NCI-H460 (cell line): ENCODE measurements at places on chromosomes 2 and 18.

DNA sequence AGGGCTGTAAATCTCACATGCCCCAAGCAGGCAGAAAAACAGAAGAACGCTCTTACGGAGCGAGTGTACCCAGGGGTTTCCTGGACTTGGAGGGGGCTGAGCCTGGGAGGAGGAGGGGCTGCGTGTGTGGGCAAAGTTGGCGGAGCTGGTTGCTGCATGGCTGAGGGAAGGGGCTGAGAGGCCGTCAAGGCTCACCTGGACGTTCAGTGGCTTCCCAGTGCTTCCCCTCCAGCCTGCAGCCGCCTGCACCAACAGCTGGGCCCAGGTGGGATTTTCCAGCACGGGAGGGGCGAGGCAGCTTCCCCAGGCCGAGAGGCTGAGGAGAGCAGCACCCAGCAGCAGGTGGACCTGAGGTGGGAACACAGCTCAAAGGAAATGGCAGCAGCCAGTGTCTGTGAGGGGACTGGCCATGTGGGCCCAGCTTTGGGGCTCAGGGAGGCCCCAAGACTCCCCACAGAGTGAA is 70.6 kb upstream of the CTDP1 start:
- DNase-seq = no peak

- DNase-seq = no peak
Observed at GRCh38 chr2:146981921-146982320, 862.9 kb upstream of the ACVR2A start.

- DNase-seq = no peak
Observed at GRCh38 chr2:137966043-137966442, 1.8 kb downstream of the HNMT start.

- no peak for DNase-seq
Observed at GRCh38 chr18:43847164-43848091, 570.1 kb upstream of the SYT4 start.

DNA sequence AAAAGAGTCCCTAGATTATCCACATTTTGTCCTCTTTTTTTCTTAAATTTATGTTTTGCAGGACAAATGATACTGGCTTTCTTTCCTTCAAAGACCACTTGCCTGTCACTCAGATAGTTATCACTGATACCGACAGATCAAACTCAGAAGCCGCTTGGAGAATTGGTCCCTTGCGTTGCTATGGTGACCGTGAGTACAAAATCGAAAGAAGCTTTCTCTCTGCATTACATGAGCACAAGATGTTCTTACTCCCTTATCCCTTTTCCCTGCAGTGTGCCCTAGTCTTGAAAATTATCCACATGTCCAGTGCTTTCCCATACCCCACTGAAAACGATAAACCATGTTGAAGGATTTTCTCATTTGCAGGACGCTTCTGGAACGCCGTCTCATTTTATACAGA is 738.5 kb downstream of the CNTNAP5 start:
- DNase-seq = no peak

- DNase-seq = no peak
Observed at GRCh38 chr2:104866883-104867812, 13.2 kb downstream of the POU3F3 start.

DNA sequence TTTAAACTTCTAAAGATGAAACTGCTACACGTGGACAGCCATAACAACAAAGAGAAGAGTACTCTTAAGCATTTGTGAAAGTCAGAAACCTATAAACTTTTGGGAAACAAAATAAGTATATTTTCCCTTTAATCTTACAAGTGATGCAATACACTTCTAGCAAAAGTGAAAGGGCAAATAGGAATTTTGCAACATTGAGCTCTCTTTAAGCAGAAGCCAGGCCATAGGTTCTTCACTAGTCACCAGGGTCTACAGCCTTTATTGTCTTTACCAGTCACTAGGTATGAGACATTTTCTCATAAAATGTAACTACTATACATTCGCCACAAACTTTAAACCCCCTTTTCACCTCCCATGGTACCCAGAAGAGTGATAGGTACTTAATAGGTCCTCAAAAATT is 37.5 kb downstream of the SCN1A start:
- DNase-seq = no peak

DNA sequence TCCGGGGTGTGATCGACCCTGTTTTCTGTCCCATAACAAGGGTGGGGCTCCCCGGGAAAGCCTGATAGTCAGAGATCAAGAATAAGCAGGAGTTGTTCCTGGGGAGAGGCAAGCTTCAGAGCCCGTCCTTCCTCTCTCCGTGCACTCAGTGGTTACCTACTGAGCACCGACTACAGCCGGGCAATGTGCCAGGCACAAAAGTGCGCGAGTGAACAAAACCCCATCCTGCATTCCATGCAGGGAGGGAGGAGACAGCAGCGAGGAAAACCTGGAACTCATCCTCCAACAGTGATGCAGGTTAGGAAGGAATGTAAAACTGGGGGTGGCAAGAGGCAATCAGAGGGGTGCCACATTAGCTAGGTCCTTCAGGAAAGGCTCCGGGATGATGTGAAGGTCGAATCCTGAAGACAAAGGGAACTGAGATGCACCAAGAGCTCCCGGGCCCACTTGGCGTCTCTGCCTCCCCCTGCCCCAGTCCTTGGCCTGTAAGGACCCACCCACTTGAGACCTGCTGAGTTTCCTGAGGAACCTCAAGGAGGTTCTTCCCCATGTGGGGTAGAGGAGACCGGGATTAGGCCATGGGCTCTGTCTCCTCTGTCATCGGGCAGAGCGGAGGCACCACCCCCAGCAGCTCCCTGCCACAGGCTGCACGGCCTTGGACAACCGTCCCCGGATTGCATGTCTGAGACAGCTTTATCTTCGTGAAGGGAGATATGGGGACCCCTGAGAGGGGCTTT is 198.2 kb downstream of the NDUFA10 start:
- no peak for DNase-seq

DNA sequence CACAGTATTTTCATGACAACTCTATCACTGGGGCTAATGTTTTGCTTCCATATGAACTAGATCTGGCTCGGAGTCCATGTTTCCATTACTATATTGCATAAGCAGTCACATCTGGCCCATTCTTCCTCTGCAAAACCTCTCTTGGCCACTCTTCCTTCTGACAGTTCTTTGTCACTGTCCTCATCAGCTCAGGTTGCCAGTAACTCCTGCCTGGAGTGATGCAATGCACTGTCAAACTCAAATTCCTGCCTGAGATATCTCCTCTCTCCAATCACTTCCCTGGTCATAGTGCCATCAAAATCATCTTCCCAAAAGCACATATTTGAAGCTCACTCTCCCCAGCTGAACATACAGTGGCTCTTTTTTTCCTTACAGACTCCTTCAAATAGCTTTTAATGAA is 66.1 kb downstream of the COLEC12 start:
- DNase-seq = no peak

DNA sequence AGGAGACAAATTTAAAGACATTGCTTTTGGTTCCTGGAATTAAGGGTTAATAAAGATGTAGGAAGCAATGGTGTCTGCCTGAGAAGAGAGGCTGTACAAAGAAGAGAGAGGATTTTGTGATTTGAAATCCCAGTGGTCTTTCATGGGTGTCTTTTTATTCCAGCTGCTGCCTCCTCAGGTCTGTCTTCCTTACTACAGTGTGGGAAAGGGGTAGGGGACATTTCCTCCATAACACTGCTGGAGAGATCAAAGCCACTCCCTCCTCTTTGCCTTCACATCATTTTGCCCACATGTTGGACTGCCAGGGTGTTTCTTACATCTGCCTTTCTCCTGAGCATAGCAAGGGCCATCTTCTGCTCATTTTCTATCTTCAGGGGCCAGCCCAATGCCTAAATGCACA is 348.5 kb downstream of the EN1 start:
- no peak for DNase-seq

DNA sequence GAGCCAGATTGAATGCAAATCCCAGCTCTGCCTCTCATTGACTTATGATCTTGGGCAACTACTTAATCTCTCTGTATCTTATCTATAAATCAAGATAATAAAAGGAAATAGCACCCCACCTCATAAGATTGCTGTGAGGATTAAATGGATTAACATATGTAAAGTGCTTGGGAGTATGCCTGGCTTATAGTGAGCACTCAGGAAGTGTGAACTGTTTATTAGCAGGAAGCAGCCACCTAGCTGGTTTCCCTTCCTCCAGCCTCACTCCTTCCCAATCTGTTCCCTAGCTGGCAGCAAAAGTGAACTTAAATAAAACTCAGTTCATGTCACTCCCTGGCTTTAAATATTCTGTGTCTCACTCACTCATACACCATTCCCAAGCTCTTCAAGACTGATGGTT is 526.6 kb upstream of the PKDCC start:
- DNase-seq = no peak

- DNase-seq = no peak
Observed at GRCh38 chr18:67261931-67262552, 254.5 kb downstream of the DSEL start.

- no peak for DNase-seq
Observed at GRCh38 chr2:172081221-172082022, 3.9 kb upstream of the DLX1 start.

DNA sequence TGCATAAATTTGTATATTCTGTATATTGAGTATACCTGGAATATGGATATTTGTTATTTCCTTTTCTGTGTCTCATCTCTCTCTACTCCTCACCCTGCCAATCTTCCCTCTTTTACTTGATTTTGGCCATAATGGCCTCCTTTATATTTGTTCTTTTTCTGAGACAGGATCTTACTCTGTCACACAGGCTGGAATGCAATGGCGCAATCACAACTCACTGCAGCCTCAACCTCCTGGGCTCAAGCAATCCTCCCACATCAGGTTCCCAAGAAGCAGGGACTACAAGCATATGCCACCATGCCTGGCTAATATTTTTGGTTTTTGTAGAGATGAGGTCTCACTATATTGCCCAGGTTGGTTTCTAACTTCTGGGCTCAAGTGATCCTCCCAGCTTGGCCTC is 30.5 kb downstream of the PREPL start:
- no peak for DNase-seq

DNA sequence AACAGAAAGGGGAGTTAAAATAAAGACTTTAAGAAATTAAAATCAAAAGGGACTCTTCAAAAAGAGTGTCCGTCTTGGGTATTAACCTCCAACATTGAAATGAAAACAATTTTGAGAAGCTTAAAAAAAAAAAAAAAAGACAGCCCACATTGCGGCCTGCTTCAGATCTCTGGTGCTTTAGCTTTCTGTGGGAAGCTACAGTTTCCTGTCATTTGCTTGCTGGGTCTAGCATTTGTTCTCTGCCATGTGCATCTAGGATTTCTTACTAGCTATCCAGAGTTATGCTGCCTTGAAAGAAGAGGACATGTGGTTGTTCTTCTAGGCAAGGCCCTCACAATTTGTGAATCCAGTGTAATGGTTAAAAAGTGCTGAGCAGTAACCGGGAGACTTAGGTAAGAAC is 375.3 kb downstream of the SLC4A3 start:
- DNase-seq = no peak
